NCI-H1105 treated with DMSO at 0.1 percent for 48 hours (cell line): ENCODE measurements at places on chromosomes 12 and 14.
A peak's percentile ranks its signal among the peaks of the same experiment; 100 is the strongest.

DNA sequence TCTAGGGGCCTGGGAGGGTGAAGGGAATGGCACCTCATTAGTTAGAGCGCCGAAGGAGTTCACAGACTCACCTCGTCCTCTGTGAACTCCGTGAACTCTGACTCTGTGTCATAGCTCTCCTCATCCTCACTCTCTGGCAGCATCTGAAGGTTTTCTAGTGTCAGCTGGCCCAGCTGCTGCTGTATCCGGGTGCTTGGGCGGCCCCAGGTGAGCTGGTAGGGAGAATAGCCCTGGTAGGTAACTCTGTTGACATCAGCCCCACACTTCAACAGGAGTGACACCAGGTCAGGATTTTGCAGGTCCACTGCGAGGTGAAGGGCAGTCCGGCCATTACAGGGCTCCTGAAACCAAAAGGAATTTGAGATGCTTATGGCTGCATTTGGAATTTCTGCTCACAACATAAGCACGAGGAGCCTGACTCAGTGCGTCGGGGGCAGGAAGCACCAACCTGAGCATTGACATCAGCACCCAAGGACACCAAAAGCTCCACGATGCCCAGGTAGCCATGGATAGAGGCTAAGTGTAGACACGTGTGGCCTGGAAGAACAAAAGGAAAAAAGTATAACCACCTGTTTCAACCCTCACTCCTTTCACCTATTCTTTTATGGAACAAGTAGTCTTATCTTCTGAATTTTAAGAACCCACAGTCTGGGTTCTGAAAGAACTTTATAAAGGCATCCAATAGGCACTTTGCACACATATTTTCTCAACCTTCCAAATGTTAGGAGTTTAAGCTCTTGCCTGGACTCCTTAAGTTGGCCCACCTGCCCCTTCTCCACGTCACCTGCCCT is 2.0 kb downstream of the NFKBIA start:
- no peak for DNase-seq

DNA sequence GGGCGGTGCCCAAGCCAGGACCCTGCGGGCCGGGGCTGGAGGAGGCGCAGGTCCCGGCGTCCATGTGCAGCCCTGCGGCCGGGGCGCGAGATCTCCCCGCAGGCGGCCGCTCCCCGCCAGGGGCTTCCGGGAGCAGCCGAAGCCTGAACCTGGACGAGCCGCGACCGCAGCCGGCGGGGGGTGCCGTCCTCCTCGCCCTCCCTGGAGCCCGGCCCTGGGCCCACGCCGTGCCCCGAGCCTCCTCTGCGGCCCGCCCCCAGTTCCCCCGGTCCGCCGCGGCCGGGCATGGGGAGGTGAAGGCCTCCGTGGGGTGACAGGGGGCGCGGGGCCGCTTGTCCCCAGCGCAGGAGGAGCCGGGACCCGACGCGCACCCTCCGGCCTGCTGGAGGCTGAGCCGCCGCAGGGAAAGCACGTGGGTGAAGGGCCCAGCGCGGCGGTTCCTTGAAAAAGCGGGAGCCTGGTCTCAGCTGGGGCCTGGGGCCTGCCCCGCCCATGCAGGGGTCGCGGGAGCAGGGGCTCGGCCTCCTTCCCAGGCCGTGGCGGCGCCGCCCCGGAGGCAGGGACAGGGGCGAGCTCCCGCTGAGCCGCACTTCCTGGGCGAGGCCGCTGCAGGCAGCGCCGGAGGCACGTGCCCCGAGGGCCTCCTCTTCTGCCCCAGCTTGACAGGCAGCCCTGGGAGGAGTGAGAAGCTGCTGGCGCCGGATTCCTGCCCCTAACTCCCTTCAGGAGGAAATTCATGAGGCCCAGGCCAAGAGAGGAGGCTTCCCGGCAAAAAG is 55.6 kb upstream of the PPP2R5C start:
- no peak for DNase-seq

DNA sequence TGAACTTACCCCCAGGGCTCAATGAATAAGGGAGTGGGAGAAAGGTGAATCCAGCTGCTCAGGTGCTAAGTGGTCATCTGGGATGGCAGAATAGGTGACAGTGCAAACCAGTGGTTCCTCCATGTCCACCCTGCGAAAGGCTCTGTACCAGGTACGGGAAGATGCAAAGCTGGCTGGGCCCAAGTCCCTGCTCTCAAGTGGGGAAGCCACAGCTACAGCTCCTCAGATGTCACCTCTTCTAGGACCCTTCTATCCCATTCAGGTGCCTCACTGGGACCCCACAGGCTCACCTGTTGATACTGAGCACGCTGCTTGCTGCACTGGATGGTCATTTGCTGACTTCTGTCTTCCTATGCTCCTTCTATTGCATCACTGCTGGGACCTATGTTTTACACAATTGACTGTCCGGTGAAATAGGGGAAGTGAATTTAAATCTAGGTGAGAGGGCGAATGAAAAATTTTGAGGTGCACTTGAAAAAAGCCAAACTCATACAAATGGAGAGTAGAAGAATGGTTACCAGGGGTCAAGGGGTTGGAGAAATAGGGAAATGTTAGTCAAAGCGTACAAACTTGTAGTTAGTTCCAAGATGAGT is 20.3 kb upstream of the PPP4R4 start:
- DNase-seq = no peak

- DNase-seq = no peak
These were observed 477.0 kb downstream of the SOX5 start for GRCh38 chr12:23472329-23472971.

GRCh38 chr12:11810206-11810545 is 160.7 kb downstream of the ETV6 start:
- no peak for DNase-seq

- DNase-seq = no peak
These were observed 1.3 kb upstream of the KCNH5 start for GRCh38 chr14:63046339-63047268.

- DNase-seq = peak; percentile 58
These were observed 1.0 kb downstream of the ITFG2 start for GRCh38 chr12:2813214-2814185.

- no peak for DNase-seq
These were observed 297.5 kb upstream of the SLC16A7 start for GRCh38 chr12:59298296-59298695.

GRCh38 chr12:1830981-1831963 is 10.9 kb downstream of the LRTM2 start:
- DNase-seq = no peak

GRCh38 chr14:81256289-81256960 is 35.7 kb upstream of the GTF2A1 start:
- DNase-seq = no peak

DNA sequence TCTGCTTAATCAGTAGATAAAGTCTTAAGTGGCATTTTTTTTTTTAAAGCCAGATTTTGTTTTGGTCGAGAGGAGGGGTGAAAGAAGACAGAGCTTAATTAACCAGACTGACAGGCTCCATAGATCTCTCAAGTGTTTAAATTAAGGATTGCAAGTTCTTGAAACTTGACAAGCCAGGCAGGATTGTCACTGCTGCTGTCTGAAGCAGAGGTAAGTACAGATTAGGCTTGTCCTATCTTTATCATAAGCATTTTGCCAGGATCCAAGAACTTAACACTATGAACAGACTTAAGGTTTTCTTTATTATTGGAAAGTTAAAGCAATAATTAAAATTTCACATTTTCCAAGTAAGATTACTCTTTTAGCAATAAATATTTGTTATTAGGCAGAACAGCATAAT is 179.6 kb upstream of the LMO3 start:
- DNase-seq = peak; percentile 33

GRCh38 chr14:76500480-76500879 is 124.5 kb downstream of the ESRRB start:
- DNase-seq = no peak

GRCh38 chr12:79929065-79929464 is 5.8 kb downstream of the PPP1R12A start:
- no peak for DNase-seq

GRCh38 chr12:38523920-38524319 is 207.3 kb downstream of the ALG10B start:
- no peak for DNase-seq

- no peak for DNase-seq
These were observed 79.0 kb upstream of the KCNA1 start for GRCh38 chr12:4830556-4831210.

GRCh38 chr14:85344847-85345570 is 184.9 kb upstream of the FLRT2 start:
- peak; percentile 66 for DNase-seq

DNA sequence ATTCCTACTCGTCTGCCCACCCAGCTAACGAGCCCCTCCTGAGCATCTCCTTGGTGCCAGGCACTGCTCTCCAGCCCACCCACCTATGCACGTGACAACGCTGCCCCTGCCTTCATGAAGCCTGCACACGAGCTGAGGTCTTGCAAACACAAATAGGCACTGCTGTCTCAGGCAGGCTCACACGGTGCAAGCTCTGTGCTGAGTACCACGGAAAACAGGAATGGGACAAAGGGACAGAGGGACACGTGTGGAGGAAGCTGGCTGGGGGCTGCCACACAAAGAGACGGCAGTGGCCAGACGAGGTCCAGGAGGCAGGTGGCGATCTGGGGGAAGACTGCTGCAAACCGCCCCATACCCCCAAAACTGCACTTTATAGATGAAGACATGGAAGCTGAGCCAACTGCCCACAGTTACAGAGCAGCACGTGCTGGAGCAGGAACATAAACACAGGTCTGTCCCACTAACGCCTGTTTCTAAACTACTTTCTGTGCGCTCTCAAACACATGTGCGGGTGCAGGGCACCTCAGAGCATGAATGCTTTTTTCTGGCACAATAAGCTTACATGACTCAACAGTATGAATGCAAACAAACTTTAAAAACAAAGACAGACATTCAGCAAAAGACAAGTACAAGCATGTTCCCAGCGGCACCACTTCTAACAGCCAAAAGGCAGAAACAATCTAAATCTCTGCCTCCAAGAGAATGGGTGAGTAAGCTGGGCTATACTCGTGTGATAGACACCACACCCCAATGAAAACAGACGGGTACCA is 64.5 kb downstream of the AMN start:
- DNase-seq = peak; percentile 30

DNA sequence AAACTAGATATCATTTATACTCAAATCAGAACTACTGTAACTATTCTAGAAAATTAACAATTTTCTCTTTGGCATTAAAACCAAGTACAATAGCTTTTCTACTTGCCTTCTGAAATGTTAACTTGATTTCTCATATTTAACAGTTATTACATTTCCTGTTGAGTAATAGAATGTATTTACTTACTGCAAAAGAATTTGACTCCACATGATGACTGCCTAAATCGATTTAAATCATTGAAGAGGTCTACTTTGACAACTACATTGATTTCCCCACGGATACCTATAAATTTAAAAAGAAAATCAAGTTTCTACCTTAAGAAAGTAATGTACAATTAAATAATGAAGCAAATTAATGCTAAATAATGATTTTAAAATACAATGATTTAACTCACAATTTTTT is 18.9 kb downstream of the C2CD5 start:
- no peak for DNase-seq

GRCh38 chr14:102954081-102954789 is 31.8 kb downstream of the AMN start:
- DNase-seq = no peak

DNA sequence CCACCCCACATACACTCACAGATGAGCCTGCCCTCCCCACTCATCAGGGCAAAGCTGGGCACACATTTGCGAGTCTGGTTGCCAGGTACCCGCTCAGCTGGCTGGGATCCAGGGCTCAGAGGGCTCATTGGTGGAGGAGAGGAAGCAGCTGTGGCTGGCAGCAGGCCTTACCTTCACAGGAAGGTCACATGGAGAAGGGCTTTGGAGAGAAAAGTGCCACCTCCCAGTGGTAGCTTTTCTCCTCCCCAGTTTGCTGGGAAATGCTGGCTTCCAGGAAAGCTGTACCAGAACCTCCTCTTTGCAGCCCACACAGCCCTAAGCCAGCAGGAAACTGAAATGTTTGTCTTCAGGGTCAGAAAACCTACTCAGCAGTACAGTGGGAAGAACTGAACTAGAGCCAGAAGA is 55.6 kb downstream of the LGMN start:
- DNase-seq = peak; percentile 96

- no peak for DNase-seq
These were observed 13.0 kb upstream of the PSMD9 start for GRCh38 chr12:121875582-121875981.

DNA sequence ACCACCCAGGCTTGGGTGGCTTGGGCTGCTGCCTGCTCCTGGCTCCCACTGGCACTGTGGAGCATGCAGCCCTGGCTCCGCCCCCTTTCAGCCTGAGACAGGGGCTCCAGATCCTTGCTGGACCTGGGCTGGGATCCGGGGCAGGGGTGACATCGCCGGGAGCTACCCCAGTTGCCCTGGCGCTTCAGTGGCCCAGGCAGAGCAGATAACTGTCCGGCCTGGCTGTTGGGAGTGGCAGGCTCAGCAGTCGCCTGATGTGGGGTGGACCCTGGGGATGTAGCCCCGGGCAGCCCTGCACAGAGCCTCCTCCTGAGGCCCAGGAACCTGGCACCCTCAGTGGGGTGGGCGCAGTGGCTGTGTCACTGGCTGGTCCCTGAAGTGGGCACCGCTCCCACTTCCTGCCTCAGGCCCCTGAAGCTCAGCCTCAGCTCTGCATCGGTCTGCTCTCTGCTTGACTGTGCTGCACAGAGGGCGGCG is 57.9 kb downstream of the FUT8 start:
- DNase-seq = no peak

- DNase-seq = no peak
These were observed 51.1 kb downstream of the CCDC60 start for GRCh38 chr12:119385659-119386058.

DNA sequence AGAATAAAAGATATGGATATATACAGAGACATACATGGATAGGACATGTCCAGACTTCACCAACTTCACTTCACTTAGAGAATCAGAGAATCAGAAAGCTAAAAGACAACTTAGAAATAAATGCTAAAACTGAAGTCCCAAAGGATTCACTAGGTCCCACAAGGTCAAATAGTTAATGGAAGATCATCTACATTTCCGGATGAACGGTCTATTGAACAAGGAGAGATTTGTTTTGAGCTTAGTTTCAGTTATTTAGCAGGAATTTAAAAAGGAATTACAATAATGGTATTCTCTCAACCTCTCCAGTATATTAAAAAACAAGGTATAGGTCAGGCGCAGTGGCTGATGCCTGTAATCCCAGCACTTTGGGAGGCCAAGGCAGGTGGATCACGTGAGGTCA is 187.0 kb downstream of the MED13L start:
- DNase-seq = no peak

DNA sequence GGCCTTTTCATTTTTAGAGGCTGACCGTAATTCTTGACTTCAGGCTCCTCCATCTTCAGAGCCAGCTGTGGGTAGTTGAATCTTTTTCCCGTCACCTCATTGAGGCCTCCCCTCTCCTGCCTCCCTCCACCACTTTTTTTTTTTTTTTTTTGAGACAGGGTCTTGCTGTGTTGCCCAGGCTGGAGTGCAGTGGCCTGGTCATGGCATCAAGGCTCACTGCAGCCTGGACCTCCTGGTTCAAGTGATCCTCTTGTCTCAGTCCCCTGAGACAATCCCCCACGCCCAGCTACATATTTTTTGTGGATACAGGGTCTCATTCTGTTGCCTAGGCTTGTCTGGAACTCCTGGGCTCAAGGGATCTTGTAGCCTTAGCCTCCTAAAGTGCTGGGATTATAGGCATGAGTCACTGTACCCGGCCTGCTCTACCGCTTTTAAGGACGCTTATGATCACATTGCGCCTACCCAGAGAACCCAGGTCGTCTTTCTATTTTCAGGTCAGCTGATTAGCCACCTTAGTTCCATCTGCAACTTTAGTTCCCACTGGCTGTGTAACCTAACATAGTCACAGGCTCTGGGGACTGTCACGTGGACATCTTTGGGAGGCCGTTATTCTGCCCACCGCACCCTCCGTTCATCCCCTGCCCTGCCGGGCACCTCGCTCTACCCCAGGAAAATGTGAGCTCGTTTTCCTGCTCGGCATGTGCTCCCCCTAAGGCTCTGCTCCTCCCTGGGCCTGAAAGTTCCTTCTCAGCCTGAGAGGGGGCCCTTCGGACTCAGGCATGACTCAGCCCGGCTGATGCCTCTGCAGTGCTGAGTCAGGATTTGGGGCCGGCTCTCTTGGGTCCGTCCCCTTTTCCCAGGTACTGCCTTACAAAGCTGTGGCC is 13.4 kb downstream of the TNFAIP2 start:
- no peak for DNase-seq
